ENCODE measurements at places on chromosomes 5 and 9.
A peak's percentile ranks its signal among the peaks of the same experiment; 100 is the strongest.

GRCh38 chr5:17828681-17829080, 194.4 kb downstream of the TAF11L14 start:
- DNase-seq, result no peak

DNA sequence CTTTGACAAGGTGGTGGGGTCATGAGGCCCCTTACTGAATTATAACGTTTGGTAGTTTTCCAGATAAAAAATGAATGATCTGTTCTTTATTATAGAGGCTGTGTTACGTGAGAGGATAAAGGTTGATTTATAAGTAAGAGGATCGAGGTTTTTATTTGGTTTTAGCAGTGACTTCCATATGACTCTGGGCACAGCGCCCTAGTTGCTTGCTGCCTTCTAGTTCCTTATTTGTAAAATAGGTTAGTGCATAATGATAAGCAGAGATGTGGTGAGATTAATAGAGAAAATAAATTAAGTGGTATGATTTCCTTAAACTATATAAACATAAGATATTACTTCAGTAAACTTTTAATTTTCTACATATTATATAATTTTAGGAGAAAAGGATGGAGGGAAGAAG, 29.8 kb downstream of the MRRF start:
- DNase-seq, result no peak

DNA sequence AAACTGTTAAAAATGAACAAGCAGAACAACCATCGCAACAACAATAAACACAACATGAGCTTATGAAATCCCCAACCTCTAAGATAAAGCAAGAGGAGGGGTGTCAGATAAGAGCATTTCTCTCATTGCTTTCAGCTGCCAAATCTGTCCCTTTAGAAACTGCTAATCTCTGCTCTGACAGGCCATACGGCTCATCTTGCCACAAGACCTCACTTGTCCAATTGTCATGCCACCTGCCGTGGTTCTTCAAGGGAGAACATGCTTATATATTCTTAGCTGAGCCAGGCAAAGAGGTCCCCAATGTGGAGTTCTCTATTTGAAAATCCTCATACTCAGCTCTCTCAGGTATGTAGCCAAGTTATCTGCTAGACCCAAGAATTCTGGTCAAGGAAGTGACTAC, 405.0 kb upstream of the TNC start:
- no peak for DNase-seq

DNA sequence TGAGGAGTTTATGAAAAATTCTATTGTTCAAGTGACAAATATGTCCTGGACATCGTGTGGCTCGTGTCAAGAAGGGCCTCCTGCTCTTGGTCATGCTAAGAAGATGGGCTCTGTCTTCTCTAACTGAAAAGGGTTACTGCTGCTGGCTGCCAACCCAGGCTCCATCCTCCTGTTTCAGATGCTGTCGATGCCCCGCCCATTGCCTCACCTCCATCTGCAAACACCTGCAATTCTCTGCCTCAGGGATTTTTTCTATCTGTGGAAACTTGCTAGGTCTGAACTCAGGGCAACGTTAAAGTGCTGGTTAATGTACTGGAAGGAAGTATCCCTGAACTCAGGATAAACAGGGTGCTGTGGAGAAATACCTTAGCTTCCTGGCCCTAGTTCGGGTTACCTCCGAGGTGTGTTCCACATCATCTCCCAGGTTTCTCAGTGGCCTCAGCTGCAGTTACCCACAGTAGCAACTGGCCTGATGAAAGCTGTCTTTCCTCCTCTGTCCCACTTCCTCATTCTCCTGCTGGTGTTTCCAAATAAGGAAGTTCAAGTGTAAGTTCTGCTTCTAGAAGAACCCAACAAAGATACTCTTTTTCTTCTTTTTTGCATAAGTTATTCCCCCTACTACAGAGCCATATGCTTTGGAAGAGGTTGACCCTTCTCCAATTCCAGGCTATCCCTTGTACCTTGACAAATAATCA, 151.7 kb upstream of the SMIM23 start:
- DNase-seq, result peak; percentile 46

- peak; percentile 3 for DNase-seq
Measured at GRCh38 chr5:76582230-76583162, 40.7 kb downstream of the F2RL2 start.

- DNase-seq, result no peak
Measured at GRCh38 chr9:116913536-116913935, 226.4 kb downstream of the TRIM32 start.

DNA sequence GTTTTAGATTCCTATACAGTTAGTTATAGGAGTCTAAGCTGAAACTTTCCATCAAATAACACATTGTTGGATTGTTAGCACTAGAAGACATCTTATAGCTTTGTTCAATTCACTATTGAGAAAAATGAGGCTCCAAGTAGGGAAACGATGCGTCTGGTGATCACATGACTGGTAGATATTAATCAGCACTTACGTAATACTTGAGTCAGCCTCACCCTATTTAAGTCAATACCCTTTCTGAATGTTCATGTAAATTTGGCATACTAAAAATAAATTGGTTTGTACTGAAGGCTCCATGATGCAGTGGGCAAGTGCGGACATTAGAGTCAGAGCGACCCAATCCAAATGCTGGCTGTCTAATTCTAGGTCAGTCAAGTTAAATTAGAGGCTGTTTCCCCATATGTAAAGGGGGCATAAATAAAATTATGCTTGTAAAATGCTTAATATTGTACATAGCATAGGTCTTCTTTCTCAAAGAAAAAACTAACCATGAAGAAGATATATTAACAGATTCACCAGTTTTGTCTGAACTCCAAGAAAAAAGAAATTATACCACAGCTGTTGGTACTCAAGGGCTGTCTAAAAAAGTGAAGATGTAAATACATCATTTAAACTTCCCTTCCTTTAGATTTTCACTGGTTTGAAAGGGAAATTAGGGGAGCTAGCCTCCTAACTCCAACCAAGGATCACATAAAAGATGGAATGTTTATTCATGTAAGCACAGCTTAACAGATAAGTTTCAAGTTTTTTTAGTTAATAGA, 406.6 kb upstream of the TLE4 start:
- DNase-seq, result no peak

- no peak for DNase-seq
Measured at GRCh38 chr5:74649421-74649973, 9.0 kb upstream of the ENC1 start.

DNA sequence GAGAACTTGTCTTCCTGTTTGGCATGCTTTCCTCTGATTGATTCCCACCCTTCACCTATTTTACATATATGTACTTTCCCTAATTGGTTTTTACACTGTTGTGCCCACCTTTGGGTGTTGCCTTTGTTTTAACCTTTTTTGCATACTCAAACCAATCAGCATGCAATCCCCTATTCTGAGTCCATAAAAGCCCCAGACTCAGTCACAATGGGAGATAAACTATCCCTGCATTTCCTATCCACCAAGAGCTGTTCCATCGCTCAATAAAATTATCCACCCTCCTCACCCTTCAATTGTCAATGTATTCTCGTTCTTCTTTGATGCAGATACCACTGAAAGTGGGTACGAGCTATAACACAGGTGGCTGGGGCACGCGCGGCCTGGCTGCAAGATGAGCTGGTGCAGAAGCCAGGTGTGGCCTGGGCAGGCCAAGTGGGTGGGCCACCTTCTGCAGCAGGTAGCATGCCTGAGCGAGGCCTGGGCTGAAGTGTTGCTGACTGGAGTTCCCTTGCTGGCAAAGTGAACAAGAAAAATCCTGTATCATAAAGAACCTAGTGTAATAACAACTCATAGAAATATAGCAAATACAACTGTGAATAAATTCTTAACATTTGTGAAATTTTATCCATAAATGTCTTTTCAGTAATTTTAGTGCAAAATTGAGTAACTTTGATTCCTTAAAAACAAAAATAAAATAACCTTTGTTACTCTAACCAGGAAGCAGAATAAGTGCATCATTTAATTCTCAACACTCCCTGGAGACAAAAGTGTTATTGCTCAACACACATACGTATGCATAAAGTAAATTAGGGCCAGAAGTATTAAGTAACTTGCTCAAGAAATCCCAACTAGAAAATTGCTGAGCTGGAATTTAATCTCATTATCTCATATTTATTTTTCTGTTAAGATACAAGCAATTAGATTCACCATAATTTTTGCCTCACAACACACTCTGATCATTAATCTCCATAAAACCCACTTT, 685.3 kb upstream of the EDIL3 start:
- no peak for DNase-seq

DNA sequence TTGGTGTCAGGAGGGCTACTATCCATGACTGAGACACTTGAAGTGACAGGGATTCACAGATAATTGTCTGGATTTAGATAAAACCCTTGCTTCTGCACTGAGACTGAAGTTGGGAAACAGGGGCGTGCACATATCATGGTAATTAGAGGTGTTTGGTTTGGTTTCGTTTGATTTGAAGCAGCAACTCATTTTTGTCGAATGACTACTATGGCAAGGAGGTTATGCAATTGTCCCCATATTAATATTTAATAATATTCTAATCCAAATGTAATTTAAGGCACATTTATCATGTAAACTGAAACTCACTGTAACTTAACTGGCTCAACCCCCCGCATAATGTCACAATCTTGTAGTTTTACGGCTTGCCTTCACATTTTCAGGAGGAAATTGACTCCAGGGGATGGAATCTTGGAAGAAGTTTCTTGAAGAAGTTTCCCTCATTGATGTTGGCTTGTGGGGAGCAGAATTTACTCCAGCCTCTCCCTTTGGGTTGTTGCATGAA, 12.5 kb downstream of the ZNF366 start:
- DNase-seq, result no peak

- DNase-seq, result no peak
Measured at GRCh38 chr9:20264896-20265295, 357.4 kb downstream of the MLLT3 start.

DNA sequence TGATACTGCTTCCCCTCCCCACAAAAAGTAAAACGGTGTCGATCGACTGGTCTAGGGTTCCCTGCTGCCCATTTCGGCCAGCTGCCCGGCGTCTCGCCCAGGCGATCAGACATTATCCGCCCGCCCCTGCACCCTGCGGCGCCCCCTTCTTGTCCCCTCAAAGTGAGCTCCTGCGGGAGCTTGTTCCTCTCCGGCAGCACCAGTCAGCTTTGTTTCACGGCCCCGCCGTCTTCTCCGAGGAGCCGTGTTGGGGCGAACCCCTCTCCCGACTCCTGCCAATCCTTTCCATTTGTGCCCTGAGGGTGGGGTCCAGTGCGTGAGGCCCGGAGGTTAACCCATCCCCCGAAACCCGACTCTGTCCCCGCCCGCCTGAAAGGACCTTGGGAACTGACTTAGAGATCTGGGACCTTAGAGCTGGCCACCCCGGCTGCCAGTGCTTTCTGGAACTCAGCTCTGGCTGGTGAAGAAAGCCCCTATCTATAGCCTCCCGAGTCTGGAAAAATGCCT, 518 bp downstream of the UBE2B start:
- DNase-seq, result peak; percentile 50
